Activated CD4-positive, alpha-beta memory T cell treated with anti-CD3 and anti-CD28 coated beads, Interleukin-2, amount 10 ng/mL, durations not matched to agents 7 days and 5 days (primary cell): ENCODE measurements at places on chromosomes 7 and 10. TPM values are rescaled to one million over a fixed set of nuclear protein-coding genes. Genes with fewer than 3 reads are reported as not detected.

DNA sequence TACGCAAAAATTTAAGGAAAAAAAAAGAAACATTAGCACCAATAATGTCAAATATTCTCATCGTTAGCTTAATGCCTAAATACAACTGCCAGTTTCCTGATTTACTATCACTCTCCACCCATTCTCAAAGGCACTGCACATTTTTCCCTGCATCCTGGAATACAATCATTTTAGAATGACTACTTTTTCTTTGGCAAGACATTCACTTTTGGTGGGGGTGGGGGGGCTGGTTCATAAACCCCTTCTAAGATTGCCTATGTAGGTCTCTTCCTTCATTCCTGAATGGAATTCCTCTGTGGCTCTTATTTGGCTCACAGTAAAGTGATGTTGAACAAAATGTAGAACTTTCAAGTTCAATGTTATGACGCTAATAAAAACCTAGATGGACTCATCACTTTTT lies 74.3 kb downstream of the RNLS start:
- no peak overlapping the region for H3K27ac ChIP-seq
- no peaks in the 10 kb centered on the region for H3K27me3 ChIP-seq
- H3K36me3 ChIP-seq, result no peaks in the 10 kb centered on the region
- H3K4me1 ChIP-seq, result no peaks in the 10 kb centered on the region
- H3K4me3 ChIP-seq, result no peak overlapping the region

The ZCCHC24 gene
- 1.5 TPM for total RNA-seq

The MINDY4 gene
- 1.5 TPM for total RNA-seq

GRCh38 chr7:41319581-41319980 lies 383.3 kb downstream of the INHBA start:
- no peaks in the 10 kb centered on the region for H3K36me3 ChIP-seq
- H3K4me1 ChIP-seq, result no peaks in the 10 kb centered on the region
- H3K27ac ChIP-seq, result no peak overlapping the region

DNA sequence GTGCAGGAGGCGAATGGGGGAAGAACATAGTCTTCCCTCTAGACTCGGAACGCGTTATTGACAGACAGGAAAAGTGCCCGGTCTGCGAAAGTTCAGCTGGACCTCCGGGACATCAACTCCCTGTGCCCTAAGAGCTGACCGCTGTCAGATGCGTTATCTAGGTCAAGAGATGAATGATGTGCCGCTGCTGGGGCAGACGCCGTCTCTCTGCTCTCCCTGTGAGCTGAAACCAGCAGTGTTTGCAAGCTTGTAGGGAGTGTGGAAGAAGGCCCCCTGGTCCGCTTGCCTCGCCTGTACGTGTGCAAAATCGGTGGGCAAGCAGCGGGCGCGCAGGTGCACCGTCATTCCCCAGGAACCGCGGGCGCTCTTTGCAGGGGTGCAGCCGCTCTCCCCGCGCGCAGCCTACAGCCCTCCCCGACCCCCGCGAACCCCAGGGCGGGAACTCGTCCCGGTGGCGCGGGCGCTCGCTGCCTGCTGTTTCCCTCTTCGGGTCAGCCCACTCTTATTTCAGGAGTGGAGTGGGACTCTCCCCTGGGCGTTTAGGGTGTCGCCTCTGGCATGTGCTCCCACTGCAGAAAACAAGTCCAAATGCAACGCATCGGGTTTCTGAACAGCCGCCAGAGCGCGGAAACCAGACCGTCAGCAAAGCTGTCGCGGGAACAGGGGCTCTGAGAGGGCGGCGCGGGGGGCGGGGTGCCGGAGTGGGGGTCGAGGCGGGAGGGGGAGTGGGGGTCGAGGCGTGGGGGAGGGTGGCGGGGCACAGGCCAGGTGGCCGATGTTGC lies 1.8 kb upstream of the PFKFB3 start:
- H3K4me3 ChIP-seq, result peak overlapping the region; percentile 77
- peaks cover 17% of the 10 kb centered on the region for H3K36me3 ChIP-seq
- H3K4me1 ChIP-seq, result peaks cover 32% of the 10 kb centered on the region
- H3K27me3 ChIP-seq, result peaks cover 2% of the 10 kb centered on the region
- H3K27ac ChIP-seq, result peak overlapping the region; percentile 71
- DNase-seq, result no peak

DNA sequence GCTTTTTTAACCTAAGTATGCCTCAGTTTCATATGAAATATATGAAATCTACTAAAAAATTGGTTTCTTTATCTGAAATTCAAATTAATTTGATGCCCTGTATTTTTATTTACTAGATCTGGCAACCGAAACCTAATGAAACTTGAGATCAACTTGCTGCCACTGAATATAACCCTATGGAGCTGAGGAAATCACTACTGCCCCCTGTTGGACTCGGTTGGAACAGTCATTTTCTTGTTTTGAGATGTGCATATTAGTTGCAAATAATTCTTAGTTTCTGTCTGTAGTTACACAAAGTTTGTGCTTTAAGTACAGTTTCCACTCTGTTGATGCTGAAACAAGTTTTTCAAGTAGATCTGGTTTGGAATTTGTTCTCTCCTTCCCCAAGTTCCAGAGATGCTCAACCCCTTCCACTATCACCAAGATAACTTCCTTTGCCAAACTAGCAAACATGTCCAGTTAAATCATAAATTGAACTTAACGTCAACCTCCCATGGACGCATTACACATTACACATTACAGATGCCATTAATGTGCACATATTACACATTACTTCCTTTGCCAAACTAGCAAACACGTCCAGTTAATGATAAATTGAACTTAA lies 22.2 kb upstream of the EXOC4 start:
- peaks cover 11% of the 10 kb centered on the region for H3K27me3 ChIP-seq
- no peak overlapping the region for H3K4me3 ChIP-seq
- DNase-seq, result peak; percentile 43
- no peak overlapping the region for H3K27ac ChIP-seq

- H3K27ac ChIP-seq, result no peak overlapping the region
- no peaks in the 10 kb centered on the region for H3K27me3 ChIP-seq
- H3K4me3 ChIP-seq, result no peak overlapping the region
- DNase-seq, result no peak
Observed at GRCh38 chr7:124071843-124072242, 39.0 kb upstream of the TMEM229A start.

GRCh38 chr10:119120413-119120867 lies 16.5 kb downstream of the DENND10 start:
- H3K4me3 ChIP-seq, result no peak overlapping the region
- no peaks in the 10 kb centered on the region for H3K27me3 ChIP-seq
- DNase-seq, result no peak
- peaks cover 63% of the 10 kb centered on the region for H3K36me3 ChIP-seq
- H3K27ac ChIP-seq, result peak overlapping the region; percentile 26
- H3K4me1 ChIP-seq, result peaks cover 22% of the 10 kb centered on the region
